AG04449 (cell line): ENCODE measurements at places on chromosomes 6 and 20.

DNA sequence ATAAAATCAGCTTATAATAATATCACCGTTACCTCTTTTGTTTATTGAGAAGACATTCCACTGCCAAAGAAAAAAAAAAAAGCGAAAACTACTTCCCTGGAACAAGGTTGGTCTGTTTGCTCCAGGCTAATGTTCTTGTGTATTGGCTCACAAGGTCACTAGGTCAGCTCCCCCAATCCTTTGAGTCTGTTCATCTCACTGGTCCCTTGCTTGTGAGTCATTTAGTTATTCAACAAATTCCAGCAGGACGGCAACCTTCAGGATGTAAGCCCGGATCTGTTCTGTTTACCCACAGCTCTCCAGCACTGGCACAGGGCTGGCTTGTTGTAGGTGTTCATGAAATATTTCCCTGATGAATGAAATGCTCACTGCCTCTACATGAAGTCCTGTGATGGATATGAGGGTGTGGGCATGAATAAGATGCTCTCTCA lies 3.3 kb downstream of the ARHGAP40 start:
- no peak for DNase-seq

- no peak for DNase-seq
Observed at GRCh38 chr20:32977281-32978008, 26.8 kb downstream of the SUN5 start.

DNA sequence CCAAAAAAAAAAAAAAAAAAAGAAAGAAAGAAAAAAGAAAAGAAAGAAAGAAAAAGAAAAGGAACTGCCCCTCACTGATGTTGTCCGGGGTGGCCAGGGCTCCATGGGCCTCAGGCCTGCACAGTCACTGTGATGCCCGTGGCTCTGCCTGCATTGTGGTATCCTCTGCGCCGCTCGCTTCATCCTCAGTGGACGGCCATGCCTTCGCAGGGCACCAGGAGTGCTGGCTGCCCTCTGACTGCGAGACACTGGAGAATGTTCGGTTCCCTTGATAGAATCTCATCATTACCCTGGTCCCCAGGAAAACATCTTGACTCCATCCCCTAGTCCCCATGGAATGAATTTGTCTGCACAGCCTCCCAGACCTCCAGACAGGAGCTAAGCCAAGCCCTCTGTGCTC lies 61.7 kb downstream of the TMEM242 start:
- no peak for DNase-seq

DNA sequence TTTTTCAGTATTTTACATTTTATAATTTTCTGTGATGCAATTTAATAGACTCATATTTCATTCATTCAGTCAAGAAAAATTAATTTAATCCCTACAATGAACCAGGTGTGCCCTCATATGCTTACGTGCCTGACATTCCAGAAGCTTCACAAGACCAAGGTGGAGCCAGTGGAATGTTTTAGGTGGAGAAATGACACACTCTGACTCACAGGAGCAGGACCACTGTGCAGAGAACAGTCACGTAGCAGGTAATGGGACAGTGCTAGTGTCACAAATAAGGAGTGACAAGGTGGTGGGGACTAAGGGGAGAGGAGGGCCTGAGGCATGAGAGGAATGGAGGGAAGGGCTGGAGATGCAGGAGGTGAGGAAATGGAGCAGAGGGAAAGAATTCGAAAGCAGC lies 37.0 kb upstream of the HLA-G start:
- no peak for DNase-seq

DNA sequence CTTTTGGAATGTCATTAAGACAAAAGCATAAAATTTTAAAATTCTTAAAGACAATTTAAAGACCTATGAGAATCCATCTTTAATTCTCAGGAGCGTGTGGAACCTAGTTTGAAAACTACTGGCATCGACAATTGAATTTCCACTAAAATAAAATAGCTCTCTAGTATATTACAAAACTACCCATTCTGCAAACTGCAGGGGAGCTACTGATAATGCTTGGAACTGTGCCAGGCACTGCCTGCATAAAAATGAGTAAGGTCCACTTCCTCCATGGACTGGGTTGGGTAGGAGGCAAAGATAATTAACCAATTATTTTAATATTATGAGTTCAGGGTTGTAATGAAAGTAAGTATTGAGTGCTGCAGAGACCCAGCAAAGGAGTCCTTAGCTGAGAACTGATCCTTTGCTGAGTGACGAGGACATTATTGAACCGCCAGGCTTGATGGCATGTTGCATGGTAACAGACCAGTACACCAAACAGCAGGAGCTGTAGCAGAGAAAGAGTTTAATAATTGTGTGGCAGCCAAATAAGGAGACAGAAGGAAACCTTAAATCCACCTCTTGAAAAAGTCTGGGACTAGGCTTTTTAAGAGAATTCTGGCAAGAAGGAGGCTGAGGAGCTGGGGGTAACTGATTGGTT lies 261.3 kb downstream of the ESR1 start:
- no peak for DNase-seq

- no peak for DNase-seq
Observed at GRCh38 chr20:49318091-49318429, 40.2 kb upstream of the ZNFX1 start.

- DNase-seq, result no peak
Observed at GRCh38 chr20:41005361-41005729, 23.3 kb upstream of the TOP1 start.

- DNase-seq, result no peak
Observed at GRCh38 chr20:12435268-12435667, 517.6 kb downstream of the BTBD3 start.

DNA sequence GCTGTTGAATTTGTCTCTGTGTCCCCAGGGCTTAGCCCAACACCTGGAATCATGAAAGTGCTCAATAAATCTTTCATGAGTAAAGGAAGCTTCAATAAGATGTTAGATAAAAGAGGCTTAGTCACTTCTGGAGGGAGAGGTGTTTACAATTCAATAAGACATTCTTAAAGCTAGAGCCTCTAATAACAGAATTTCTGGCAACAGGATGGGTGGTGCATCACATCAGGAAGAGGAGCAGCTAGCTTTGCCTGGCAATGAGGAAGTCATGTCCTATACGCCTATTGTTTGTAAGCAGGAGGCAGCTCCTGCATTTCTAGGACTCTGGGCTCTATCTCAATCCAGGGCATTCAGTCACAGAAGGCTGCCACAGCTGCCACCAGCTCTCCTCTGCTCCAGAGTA lies 638.5 kb downstream of the EPM2A start:
- DNase-seq, result no peak

DNA sequence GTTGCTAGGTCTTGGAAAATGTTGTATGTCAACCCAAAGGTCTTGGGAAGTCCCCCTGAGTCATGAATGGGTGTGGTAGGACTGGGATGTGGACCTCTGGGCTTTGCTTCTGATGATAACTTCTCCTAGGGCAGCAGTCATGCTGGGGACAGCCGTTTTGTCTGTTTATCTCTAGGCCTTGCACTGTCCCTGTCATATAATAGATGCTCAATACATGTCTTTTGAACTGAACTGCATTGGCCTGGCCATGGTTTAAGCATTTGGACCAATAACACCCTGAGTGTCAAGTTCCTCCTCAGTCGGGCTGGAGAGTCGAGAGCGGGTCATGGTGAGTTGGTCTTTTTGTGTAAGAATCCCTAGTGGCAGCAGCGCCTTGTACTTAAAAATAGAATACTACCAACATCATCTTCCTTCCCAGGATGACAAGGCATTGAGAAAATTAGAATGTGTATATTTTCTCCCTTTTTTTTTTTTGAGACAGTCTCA lies 43.1 kb downstream of the E2F3 start:
- DNase-seq, result no peak

- DNase-seq, result no peak
Observed at GRCh38 chr20:48262466-48262865, 477.2 kb upstream of the SULF2 start.

- no peak for DNase-seq
Observed at GRCh38 chr6:49499623-49500022, at the start of gene GLYATL3. TSS of gene GLYATL3 (plus strand) at chr6:49499923. CDS start at chr6:49511991, 12,068 bp downstream.

- DNase-seq, result no peak
Observed at GRCh38 chr20:1868856-1869255, 26.4 kb upstream of the SIRPA start.

- DNase-seq, result no peak
Observed at GRCh38 chr20:41670631-41671030, 52.5 kb upstream of the CHD6 start.

- DNase-seq, result no peak
Observed at GRCh38 chr6:141736104-141736503, 396.6 kb upstream of the GJE1 start.
